ENCODE measurements at places on chromosomes 2 and 18.
A peak's percentile ranks its signal among the peaks of the same experiment; 100 is the strongest.

GRCh38 chr2:44742057-44742456 is 199.4 kb upstream of the SIX3 start:
- DNase-seq = no peak

DNA sequence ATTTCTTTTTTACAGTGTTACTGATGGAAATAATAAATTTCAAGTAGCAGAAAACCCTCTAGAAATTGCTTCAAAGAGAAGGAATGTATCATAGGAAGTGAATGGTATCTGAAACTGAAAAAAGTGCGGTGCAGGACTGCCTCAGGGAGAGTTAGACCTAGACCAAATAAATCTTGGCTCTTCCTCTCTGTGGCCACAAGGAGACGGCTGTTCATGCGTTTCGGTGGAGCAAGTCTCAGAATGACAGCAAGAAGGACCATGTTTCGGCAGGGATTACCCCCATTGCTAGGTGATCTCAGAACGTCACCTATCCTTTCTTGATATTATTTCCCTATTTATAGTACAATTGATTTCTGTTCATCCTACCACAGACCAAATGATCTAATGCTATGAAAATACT is 522.3 kb downstream of the SOX11 start:
- no peak for DNase-seq

GRCh38 chr2:159926695-159927094 is 128.7 kb upstream of the CD302 start:
- no peak for DNase-seq

DNA sequence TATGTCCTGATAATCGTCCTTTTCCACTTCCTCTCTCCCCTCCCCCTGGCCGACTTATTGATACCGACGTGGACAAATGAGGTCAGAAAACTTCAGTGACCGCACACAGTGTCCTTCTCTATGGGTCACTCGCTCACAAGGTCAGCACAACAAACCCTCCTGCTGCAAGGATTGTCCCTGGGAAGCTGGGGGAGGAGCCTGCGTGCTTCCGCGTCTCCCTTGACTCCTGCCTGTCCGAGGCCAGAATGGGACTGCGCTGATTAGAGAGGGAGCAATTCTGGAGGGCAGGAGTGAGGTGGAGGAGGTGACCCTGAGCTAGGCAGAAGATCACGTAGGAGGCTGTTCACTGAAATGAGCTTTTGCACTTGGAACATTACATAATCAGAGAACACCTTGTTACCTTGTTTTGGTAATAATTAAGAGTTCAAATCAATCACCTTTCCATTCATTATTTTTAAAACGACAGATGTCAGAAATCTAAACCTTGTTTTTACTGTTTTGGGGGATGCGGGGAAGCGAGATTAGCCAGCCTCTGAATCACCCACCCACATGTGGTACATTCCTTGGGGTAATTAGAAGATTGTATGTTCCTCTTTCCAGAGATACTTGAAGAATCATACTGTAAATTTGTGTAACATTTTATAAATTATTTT is 70.6 kb downstream of the CTAGE1 start:
- DNase-seq = no peak

DNA sequence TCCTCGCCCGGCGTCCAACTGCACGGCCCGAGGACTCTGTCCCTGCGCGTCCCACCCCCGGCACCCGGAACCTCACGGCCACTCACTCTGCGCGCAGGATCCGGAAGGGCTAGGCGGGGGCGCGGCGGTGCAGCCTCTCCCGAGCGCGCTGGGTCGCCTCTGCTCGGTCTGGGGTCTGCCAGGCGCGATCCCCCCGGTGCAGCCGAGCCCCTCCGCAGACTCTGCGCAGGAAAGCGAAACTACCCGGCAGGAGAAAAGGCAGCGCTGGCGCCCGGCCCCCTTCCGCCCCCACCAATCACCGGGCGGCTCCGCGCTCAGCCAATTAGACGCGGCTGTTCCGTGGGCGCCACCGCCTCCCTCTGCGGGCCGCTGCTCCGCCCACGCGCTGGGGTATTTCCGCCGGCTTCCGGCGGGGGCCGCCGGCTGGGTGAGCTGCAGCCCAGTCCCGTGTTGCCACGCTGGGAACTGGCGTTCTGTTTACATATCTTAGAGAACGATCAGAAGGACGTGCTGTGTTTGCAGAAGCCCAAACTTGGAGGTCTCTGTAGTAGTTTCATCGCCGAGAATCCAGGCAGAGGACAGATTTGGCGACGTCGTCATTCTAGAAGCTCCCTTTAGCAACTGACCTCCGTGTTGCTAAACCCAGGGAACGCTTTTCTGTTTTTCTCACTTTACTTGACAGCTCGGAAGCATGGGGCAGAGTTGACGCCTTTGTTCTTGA is at the start of gene STAT1:
TSS of gene STAT1 (minus strand) at position 240 of the 721 bp plus-strand sequence. CDS start 4,168 bp downstream, outside the sequence.
- DNase-seq = peak; percentile 87

DNA sequence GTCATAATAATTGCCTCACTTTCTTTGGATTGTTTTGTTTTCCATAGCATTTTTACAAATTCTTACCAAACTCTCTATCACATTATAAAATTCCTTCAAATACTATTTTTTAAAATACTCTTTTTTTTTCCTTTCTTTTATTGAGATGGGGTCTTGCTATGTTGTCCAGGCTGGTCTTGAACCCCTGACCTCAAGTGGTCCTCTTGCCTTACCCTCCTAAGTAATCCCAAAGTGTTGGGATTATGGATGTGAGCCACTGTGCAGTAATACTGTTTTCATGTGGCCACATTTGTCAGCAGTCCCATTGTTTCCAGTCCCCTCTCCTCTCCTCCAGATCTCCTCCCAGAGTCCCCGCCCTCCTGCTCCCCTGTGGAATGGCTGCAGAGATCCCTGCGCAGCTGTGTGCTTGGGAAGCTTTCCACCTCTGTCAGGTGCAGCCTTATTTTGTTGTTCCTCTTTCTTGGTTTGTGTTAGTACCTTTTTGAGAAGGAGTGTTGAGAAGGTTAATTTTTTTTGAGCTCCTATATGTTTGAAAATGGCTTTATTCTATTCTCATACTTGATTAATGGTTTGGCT is 227.3 kb downstream of the LOXHD1 start:
- no peak for DNase-seq

GRCh38 chr2:240319221-240319854 is 116.1 kb upstream of the GPC1 start:
- no peak for DNase-seq

DNA sequence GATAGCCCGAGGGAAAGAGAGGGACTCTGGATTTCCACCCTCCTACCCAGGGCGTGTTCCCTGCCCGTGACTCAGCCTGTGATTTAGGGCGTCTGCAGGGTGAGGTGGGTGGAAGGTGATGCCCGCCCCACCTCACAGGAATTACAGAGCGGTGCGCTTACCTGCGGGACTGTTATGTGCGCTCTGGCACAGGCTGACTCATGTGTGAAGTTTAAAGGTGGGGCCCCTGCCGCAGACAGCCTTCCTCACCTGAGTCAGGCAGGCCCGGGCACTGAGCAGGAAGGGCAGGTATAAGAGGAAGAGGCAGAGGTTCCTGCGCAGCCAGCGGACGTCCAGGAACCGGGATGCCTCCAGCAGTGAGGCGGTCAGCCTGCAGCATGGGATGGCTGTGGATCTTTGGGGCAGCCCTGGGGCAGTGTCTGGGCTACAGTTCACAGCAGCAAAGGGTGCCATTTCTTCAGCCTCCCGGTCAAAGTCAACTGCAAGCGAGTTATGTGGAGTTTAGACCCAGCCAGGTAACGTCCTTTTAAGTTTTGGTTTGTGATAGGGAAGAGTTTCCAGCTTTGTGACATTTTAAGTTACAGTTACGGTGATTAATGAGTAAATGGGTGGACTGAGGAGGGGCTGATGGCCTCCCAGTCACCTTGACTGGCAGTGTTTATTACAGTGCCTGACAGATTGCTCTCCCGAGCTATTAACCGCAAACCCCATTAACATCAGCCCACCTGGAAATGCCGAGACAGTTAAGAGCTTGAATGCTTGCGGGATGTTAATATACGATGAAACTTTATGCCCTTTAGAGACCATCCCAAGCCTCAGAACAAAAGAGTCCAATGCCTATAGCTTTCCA is 141.6 kb upstream of the TTC39C start:
- no peak for DNase-seq

DNA sequence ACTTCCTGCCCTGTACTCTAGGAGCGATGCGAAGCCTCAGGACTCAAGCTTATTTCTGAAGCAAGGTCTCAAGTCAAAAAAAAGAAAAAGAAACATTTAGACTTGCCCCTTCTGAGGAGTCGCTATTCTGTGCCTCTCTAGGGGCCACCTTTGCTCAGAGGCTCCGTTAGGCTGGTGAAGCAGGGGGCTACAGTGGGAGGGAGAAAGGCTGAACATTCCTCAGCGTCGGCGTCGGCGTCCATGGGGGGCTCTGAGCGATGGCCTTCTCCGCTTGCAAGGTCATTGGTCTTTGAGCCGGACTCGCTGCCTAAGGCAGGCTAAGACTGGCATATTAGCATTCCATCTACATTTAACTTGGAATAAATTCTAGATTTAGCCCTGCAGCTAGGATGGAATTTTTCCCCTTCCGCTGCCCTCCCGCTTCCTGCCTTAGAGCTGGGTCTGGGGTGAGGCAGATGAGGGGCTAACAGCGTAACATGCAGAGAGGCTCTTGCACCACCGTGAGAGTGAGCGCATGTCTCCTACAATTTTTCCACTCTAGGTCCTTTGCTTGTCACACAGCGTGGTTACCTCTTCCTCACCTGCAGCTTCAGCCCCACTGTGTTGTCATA is 53.6 kb upstream of the ATL2 start:
- no peak for DNase-seq

DNA sequence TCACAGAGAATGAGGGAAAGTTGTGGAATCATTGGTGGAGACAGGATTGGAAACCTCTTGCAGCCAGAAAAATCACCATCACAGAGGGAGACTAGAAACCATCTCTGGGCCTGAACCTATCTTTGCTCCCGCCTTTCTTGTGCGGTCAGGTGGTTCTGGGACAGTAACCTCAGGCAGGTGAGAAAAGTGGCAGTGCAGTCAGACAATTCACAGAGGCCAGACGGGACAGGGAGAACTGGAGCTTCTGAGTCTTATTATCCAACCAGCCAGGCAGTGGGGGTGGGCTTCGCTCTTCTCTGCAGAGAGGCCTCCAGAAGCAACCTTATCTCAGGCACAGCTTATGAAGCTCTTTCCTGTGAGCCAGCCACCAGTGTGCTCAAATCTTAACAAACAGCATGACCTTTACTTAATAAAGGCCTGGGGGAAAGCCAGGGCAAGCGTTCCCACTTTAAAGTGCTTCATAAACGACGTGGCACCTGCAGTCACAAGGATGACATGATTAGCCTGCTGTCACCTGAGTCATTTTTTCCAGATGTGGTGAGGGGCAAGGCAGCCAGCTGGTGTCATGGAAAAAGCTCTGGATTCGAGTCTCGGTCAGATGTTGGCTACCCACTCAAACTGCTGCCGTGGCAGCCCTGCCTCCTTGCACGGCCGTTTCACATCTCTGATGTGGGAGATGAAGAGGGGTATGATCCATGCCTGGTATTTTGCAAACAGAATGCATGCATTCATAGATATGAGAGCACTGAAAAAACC is 109.7 kb downstream of the B3GNT2 start:
- DNase-seq = no peak

DNA sequence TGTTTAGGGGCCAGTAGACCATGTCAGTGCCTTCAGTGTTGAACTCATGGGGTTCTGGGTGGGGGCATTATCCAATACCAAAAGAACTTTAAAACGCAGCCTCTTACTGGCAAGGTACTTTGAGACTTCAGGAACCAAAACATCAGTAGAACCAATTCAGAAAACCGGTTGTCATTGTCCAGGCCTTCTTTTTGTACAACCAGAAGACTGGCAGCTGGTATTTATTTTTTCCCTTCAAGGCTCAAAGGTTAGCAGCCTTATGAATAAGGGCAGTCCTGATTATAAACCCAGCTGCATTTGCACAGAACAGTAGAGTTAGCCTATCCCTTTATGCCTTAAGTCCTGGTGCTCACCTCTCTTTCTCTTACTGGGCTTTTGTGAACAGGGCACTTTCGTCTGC is 113.8 kb upstream of the EML6 start:
- DNase-seq = no peak

GRCh38 chr2:168293766-168294165 is 46.4 kb upstream of the STK39 start:
- no peak for DNase-seq

GRCh38 chr2:120445449-120446143 is 99.7 kb downstream of the INHBB start:
- DNase-seq = no peak

GRCh38 chr2:10400568-10400977 is 47.6 kb downstream of the ODC1 start:
- no peak for DNase-seq

DNA sequence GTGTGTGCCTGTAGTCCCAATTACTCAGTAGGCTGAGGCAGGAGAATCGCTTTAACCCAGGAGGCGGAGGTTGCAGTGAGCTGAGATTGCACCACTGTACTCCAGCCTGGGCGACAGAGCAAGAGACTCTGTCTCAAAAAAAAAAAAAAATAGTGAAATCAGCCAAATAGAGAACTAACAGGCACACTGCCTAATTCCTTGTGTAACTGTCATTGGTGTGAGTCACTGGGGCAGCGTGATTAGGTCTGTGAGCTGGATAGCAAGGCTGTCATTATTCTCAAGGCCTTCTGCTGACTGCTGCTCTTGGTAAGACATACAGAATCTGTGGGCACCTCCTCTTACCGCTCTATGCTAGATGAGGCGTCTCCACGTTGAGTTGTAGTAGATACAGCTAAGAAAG is 270.3 kb downstream of the NEDD4L start:
- DNase-seq = no peak

DNA sequence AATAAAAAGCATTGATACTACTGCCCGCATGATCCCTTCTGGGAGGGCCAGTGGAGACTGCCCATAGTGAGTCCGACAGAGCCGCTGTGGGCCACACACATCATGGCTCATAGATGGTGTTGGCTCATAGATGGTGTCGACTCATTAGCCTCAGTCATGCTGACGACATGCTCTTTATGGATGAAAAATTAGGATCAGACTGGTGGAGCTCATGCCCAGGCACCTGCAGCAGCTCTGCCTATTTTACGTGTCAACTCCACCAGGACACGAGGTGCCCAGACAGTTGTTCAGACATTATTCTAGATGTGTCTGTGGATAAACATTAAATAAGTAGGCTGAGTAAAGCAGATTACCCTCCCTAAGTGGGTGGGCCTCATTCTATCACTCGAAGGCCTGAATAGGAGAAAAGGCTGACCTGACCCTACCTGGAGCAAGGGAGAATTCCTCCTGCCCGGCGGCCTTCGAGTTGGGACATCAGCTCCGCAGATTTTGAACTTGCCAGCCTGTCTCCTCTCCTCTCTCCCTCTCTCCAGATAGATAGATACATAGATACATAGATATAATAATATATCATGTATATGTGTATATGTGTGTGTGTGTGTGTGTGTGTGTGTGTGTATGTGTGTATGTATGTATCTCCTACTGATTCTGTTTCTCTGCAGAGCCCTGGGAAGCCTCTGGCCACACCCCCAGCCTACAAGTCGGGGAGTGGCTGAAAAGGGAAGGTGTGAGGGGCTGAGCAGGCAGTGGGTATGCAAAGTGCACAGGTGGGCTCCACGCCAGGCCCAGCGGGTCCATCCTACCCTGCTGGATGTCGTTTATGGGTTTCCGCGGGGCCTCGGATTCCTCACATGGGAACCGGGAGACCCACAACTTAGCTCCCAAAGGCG is 13.6 kb upstream of the TEX51 start:
- no peak for DNase-seq
